Tibial nerve (tissue), 4 donors: ENCODE measurements at places on chromosomes 4 and X.

- DNase-seq = no peak
These were observed 137.0 kb downstream of the RBM47 start for GRCh38 chr4:40492691-40493090.

DNA sequence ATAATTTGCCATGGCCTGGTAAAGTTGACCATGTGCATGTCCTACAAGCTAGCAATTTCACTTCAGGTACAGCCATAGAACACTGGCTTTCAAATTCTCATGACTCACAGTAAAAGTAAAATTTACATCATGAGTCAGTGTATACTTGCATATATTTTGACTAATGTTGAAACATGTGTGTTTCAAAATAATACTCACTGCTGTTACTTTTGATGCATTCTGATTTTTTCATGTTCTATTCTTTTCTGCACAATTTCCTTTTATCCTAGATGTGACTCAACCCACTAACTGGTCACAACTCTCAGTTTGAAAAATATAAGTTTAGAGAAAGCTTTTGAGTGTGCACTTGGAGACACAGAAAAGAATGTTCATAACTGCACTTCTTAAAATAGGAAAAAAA is 365.7 kb downstream of the FGF13 start:
- DNase-seq = no peak

GRCh38 chrX:153922932-153923857 is 2.9 kb downstream of the ARHGAP4 start:
- DNase-seq = peak; percentile 74

- DNase-seq = no peak
These were observed 300.3 kb downstream of the CAMK2D start for GRCh38 chr4:113461281-113461680.

GRCh38 chr4:145930592-145930991 is 8.0 kb downstream of the ZNF827 start:
- no peak for DNase-seq

GRCh38 chr4:169582706-169583105 is 29.7 kb downstream of the NEK1 start:
- DNase-seq = no peak
